ENCODE measurements at places on chromosomes 5 and 9.

DNA sequence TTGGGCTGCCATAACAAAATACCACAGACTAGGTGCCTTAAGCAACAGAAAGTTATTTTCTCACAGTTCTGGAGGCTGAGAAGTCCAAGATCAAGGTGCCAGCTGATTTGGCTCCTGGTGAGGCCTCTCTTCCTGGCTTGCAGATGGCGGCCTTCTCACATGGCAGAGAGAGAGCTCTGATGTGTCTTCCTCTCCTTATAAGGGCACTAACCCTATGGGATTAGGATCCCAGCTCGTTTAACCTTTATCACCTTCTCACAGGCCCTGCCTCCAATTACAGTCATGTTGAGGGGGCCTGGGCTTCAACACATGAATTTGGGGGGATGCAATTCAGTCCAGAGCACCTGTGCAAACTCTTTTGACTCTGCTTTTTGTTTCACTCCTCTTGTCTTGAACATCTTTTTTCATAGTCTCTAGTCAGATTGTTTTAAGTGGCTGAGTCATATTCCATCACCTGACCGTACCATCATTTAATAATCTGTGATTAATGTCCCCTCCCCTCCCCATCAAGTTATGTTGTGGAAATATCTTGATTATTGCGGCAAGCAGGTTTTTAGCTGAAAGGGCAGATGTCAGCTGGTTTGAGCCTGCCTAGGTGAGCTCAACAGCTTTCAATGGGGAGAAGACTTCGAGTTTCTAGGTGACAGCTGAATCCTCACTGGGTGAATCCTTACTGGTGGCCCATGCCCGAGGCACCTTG, 61.8 kb downstream of the NDFIP1 start:
- no peak for DNase-seq

DNA sequence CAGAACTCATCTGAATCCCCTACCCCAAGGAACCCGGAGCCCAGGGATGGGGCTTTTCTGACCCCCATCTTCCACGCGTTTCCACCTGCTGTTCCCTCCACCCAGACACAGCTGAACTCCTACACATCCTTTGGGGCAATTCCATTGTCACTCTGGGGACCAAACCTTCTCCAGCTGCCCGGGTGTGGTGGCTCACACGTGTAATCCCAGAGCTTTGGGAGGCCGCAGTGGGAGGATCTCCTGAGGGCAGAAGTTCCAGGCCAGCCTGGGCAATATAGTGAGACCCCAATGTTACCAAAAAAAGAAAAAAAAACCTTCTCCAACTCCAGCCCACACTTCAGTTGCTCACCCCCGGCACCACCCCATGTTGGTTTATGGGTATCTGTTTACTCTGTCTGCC, 8.1 kb downstream of the EPB41L4B start:
- no peak for DNase-seq

GRCh38 chr5:126100767-126101166, 322.4 kb upstream of the GRAMD2B start:
- DNase-seq: no peak

GRCh38 chr5:139808481-139809330, 13.1 kb downstream of the PSD2 start:
- no peak for DNase-seq

DNA sequence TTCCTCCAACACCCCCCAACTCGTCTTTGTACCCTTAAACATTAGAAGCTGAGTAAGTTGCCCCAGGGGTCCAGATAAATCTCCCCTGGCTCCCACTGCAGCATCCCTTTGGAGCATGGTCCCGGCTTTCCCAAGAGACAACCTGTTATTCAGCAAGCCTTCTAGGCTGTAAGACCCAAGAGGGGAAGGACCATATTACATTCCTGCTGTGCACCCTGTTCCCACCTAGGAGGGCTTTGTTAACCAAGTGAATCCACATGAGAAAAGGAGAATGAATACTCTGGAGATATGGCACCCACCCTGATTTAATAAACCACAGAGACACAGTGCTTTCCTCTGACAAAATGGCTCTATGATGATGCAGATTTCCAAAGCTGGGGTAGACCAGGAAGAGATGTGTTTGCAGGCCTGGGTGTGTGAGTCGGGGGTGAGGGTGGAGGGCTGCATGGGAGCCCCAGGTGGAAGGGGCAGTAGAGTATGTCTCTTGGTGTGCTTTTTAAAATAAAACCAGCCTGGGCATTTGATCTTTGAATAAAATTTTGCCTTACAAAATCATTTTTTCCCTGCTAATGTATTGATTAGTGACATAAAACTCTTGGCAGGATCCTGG, 325.2 kb downstream of the DRD1 start:
- no peak for DNase-seq

Measured in CD4-positive, alpha-beta T cell treated with Interferon gamma for 1 hour (primary cell).